ENCODE measurements at places on chromosomes 7 and 10.

DNA sequence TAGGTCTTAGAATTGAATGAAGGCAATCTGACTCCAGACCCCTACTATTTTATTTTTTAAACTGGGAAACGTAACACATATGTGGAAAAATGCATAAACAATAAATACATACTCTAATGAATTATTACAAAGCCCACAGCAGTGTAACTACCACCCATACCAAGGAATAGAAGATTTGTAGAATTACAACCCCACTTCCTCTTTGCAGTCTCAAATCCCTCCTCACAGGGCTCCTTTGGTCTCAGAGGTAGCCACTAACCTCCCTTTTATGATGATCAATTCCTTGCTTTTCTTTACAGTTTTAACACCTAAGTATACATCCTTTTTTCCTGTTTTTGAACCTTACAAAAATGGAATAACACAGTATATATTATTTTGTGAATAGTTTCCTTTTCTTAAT, 6.7 kb upstream of the CCDC126 start:
- no peak for DNase-seq

DNA sequence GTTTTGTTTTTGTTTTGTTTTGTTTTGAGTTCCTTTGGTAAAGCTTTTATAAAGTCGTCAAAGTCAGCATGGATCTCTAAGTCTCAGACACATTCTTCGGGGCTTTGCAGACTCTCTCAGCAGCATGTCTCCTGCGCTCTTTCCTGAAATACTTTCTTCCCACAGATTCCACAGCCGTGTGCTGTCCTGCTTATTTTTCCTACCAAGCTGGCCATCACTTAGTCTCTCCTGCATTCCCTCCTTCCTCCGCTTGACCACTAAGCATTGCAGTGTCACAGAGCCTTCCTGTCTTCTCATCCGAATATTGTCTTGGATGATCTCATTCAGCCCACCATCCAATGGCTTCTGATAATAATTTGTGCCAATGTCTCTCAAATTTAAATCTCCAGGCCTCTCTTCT, 434.3 kb upstream of the C7orf33 start:
- DNase-seq = no peak

DNA sequence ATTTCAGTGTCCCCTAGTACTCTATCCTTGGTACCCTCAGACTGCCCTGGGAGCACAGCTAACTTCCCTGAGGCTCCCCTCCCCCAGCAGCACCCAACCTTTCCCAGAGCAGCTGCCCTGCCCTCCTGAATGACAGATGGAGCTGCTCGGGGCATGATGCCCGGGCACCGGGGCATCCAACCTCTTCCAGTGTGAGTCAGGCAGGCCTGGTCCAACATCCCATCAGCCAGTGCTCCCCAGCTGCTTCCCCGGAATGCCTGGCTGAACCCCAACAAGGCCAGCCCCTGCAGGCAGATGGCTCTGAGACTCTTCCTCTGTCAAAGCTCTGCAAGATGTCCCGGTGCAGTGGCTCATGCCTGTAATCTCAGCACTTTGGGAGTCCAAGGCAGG, 11.9 kb upstream of the TSPAN15 start:
- DNase-seq = no peak

DNA sequence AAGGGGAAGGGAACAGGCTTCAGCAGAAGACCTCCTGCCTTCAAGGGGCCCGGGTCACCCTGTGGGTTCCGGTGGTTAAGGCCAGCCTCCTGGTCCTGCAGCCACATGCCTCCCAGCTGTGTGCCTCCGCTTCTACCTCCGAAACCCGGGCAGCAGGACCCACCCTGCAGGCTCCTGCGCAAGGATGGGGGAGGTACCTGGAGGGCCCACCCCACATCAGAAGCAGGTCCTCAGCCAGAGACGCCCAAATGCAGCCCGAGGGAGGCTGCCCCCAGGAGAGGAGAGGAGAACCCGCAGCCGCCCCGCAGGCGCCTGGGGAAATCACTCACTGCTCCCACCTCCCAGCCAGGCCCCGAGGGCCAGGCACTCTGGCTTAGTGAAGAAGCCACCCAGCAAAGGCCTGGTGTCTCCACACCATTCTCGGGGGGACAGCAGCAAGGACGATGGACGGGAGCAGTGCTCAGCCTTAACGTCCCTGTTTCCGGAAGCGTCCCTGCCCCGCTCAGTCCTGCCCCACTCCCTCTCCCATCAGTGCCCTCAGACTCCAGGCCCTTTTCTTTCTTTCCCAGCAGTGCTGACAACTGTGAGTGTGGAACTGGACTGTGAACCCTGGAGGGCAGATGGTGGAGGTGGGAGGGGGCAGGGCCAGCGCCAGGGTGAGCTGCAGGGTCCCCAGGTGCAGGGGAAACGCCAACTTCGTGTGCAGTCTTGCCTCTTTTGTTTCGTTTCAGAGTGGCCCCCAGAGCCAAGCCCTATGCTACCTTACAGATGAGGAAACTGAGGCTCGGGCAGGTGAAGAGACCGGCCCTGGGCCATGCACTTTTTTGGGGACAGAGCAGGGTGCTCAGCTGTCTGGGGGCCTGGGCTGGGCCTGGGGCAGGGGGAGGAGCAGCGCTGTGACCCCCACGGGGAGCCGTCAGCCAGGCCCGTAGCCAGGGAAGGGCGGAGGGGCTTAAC, 138.0 kb downstream of the FAM53B start:
- no peak for DNase-seq

GRCh38 chr7:2953588-2954407, 89.9 kb downstream of the CARD11 start:
- no peak for DNase-seq

- no peak for DNase-seq
These were observed 6.0 kb downstream of the PPIA start for GRCh38 chr7:44802418-44803025.

DNA sequence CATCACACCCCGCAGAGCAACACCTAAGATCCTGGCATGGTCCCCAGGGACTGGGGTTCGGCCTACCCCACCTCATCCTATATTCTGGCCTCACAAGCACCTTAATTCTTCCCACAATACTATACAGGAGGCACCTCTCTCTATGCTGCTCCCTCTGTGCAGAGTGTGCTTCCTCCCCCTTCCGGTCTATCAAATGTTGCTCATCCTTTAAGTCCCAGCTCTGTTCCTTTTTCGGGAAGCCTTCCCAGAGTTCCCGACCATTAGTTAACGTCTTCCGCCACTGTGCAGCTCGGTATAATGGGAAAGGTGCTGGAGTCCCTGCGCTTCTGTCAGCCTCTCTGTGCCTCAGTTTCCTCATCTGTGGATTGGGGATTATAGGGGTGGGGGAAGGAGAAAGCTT, 21.8 kb downstream of the PALD1 start:
- no peak for DNase-seq

GRCh38 chr7:50353894-50354595, 49.5 kb downstream of the IKZF1 start:
- no peak for DNase-seq

DNA sequence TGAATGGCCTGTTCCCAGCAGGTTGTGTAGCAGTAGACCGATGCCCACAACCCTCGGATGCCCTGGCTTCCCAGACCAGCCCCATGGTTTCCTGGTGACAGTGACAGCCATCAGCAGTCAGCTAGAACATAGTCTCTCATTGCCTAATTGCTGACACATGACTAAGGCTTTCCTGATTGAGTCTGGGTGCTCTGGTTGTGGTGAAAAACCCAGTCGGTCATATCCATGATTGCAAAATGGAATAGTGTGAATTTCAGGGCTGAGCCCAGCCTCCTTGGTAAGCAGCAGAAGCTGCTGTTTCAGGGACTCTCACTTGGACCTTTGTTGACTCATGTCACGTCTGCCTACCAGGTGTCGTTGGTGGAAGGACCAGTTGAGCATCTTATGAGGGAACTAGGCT, 36.6 kb downstream of the POR start:
- DNase-seq = no peak

DNA sequence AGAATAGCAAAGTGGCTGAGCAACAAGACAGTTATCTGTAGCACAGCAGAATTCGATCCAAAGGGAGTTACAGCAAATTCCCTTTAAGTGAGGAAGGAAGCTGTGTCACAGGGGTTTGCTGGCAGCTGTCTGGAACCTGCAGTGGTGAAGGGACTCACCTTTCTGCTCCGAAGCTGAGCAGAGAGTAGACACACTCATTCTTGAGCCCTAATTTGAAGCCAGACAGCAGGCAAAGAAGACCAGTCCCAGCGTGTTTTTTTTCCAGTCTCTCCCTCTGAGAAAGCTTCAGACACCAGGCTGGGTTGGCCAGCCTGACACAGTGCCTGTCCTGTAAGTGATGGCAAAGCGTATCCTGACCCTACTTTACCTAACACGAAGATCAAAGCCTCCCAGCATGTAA, 210.7 kb downstream of the TRIL start:
- DNase-seq = no peak

- no peak for DNase-seq
These were observed 571.7 kb upstream of the FOXK1 start for GRCh38 chr7:4110438-4110837.

GRCh38 chr10:60028081-60028480, 121.7 kb upstream of the CCDC6 start:
- no peak for DNase-seq

GRCh38 chr7:18835001-18835690, 282.3 kb downstream of the TWIST1 start:
- DNase-seq = no peak

- DNase-seq = no peak
These were observed 67.5 kb downstream of the ATXN7L1 start for GRCh38 chr7:105808703-105809590.

DNA sequence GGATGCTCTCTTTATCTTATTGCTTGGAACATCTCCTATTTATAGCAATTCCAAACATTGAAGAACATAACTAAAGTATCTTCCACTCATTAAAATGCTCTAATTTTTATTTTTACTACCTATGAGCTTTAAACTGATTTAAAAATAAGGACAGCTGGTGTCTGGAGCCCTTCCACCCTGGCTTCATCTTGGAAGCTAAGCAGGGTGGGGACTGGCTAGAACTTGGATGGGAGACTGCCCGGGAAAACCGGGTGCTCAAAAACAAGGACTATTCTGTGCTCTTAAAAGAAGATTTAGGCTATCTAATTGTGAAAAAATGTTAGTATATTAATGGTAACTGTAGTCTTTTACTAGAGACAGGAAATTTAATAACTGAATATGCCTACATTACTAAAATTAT, 69.2 kb downstream of the ARMC3 start:
- no peak for DNase-seq

DNA sequence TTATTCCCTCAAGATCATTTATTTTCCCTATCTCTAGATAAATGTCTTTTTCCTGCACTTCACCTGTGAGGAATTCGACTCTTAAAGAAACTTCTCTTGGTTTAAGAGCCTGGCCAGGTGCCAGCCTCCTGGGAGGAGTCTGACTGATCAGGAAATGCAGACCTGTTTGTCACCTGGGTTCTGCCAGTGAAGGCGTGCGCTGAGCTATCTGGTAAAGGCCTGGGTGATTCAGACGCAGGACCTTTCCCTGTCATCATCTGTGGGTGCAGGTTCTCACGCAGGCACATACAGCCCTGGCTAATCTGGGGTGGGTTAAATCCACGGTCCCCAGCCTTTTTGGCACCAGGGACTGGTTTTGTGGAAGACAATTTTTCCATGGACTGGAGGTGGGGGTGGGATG, 65.3 kb upstream of the AQP1 start:
- DNase-seq = no peak

DNA sequence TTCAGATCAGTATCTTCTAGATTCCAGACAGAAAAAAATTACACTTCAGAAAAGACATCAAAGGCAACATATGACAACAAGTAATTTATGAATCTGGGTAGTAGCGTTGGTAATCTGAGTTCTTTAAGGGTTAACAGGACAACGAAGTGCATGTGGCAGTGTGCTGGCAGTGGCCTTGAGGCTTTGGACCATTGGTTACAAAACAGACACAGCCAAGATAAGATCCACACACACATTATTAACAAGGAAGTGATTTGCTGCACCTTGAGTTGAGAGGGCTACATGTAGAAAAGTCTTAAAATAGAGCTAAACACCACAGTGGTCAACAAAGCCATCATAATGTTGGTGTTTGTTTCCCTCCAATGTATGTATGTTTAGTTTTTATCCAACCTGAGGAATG, 40.6 kb downstream of the AKR1D1 start:
- no peak for DNase-seq

DNA sequence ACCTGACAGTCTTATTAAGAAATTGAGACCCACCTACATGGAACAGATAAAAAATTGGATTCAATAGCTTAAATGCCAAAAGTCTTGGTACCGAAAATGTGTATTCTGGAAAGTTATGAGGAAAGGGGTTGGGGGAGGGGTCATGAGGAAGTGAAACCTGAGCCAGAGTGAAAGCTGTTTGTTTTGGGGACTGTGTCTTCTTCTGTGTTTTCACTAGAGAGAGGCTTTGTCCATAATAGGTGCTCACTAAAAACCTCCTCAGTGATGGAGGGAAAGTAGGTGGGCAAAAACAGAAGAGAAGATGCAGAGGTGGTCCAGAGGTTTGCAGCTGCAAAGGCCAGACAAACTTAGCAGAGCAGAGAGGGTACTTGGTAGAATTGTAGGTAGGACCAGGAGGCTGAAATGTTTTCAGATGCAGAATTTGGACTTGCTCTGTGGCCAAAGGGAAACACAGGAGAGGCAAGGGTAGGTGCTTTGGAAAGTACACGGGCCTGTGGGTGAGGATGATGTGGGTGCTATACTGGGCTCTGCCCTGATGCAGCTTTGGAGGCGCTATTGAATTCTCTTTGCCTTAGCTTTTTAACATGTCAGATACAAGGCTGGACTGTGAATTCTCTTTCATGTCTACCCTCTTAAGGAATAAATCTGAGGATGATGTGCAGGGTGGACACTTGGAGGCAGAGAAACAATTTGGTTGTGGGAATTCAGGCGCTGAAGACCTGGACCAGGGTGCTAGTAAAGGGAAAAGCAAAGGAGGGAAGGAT, 254.6 kb downstream of the PTEN start:
- DNase-seq = no peak

- DNase-seq = no peak
These were observed 59.1 kb downstream of the GTF2IRD1 start for GRCh38 chr7:74512762-74513161.

- DNase-seq = no peak
These were observed 56.6 kb downstream of the HECW1 start for GRCh38 chr7:43169076-43169475.

DNA sequence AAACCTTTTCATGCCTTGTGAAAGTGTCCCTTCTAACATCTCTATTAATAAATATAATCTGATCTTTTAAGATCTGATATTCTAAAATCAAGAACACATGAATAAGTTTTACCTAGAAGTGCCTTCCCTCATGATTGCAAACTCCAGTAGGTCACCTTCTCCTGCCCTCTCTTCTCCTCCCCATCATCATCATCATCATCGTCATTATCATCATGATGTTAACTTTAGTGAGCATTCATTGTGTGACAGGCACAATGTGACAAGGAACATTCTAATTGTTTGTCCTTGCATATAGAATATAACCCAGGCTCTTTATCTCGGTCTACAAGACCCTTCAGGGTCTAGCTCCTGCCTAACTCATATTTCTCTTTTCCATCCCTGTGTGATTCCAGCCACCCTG, 51.7 kb downstream of the CUBN start:
- no peak for DNase-seq

- no peak for DNase-seq
These were observed 19.6 kb downstream of the ABI1 start for GRCh38 chr10:26840938-26841732.

- DNase-seq = no peak
These were observed 438.6 kb downstream of the TNS3 start for GRCh38 chr7:47143339-47143738.

GRCh38 chr10:4081685-4082111, 296.7 kb upstream of the KLF6 start:
- no peak for DNase-seq

GRCh38 chr10:58955615-58956014, 220.8 kb upstream of the PHYHIPL start:
- no peak for DNase-seq

- no peak for DNase-seq
These were observed 73.2 kb downstream of the SPDYE5 start for GRCh38 chr7:75565132-75565837.

Measured in hematopoietic multipotent progenitor cell treated with erythropoietin and hydrocortisone succinate and interleukin-3 and kit ligand, for 15 days (in vitro differentiated cells).